CD4-positive, alpha-beta T cell treated with Interleukin-4 for 1 hour (primary cell): ENCODE measurements at places on chromosomes 6 and 20.

- no peak for DNase-seq
Measured at GRCh38 chr6:142716097-142716496, 228.9 kb downstream of the HIVEP2 start.

DNA sequence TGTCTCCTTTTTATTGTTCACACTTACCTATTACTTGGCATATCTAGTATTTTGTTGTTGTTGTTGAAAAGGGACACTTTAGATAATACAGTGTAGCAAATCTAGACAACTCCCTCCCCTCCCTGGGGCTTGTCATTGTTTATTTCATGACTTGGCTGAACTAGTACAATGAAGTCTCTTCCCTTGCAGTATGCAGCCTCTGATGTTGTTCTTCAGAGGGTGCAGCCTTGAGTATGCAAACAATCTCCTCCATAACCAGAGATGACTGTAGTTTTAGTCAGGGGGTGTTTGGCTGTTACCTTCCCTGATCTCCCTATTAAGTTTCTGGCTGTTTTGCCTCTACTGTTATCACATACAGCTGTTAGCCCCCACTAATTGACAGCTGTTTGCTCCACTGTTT lies 315.4 kb upstream of the RUNX2 start:
- no peak for DNase-seq

DNA sequence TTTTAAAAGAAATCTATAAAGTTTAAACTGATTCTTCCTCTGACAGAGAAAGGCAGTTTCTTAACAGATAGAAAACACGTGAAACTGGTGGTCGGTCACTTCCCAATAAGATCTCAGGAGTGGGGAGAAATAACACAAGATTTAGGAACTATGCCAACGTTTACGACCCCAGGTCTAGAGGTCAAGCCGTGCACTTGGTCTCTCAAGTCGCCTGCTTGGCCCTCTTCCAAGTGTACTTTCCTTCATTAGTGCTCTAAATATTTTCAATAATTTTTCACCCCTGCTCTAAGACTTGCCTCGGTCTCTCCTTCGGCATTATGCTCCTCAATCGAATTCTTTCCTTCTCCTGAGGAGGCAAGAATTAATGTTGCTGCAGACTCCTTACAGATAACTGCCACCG lies 61.7 kb downstream of the TRIM27 start:
- no peak for DNase-seq

DNA sequence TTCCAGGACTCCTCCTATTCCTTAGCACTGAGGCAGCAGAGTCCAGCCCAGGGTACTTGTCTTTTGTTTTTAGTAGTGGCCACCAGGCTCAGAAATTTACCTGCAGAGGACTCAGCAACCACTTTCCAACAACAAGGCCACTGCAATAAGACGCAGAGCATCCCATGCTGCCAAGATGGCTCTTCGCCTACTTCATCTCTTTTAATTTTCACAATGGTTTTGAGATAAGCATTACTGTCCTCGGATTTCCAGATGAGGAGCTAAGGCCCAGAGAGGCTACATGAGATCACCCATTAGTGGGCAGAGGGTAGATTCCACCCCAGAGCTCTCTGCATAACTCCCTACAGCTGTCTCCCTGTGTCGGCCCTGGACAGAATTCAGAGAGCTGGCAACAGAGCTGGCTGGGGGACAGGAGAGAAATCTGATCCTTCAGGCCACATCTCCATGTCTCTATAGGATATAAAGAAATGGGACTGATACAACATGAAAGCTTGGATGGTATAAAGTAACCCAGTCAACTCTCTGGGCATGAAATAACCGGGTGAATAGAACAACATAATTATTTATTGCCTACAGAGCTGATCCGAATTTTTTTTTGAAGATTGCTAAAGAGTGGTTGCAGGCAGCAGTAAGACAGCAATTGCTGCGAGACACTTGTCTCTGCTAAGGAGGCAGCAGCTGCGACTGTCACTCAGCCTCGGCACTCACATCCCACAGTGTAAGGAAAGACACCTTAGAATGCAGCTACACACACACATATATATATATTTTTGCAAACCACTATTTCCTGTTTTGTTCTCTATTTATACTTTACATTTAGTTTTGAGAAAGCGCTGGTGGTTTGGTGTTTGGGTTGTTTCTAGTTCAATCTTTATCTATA lies 37.2 kb downstream of the SCML4 start:
- peak; percentile 66 for DNase-seq

DNA sequence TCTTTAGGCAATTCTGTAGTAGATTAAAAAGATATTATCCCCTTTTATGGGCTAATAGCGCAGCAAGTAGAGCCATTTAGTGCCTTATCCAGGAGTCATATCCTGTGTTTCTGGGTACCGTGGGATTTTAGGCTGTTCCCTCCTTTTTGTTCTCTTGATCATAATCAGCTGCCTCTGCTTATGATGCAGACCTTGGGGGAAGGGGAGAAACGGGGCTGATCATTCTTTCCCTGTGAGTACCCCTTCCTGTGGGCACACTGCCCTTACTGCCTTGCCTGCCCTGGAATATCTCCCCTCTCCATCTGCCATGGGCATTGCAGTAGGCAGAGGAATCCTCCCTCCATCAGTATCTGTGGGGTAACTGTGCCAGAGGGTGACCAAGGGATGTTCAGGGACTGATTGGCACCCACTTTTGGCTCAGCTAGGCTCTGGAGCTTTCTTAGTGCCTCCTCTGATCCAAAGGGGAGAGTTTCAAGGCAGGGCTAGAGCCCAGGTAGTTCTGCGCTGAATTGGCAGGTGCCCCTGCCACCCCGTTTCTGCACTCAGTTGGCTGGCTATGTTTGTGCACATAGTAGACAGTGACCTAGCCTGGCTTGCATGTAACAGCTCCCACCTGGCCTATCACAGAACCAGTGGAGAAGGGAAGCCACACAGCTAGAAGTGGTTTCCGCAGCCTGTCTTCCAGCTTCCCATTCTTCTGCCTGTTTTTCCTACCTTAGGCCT lies 103.3 kb downstream of the FIG4 start:
- no peak for DNase-seq

- DNase-seq = no peak
Measured at GRCh38 chr20:8735014-8735413, 333.9 kb upstream of the PLCB4 start.

DNA sequence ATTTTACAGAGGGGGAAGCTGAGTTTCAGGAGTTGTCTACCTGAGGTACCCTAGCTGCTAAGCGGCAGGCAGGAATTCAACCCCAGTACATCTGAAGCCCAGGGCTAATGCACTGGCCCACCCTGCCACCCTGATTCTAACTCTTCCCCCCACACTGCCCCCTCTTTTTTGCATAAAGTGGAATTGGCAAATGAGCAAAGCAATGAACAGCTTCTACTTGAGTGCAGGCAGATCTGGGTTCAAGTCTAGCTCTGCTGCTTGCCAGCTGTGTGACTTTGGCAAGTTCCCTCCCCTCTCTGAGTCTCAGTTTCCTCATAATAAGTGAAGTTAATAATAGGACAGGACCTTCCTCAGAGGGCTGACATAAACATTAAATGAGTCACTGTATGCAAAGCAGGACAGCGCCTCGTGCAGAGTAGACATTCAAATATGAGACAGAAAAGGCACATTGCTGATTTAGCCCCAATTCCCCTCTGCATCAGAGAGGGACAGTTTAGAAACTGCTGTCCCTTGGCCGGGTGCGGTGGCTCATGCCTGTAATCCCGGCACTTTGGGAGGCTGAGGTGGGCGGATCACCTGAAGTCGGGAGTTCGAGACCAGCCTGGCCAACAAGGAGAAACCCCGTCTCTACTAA lies 4.7 kb downstream of the ADA start:
- peak; percentile 20 for DNase-seq

DNA sequence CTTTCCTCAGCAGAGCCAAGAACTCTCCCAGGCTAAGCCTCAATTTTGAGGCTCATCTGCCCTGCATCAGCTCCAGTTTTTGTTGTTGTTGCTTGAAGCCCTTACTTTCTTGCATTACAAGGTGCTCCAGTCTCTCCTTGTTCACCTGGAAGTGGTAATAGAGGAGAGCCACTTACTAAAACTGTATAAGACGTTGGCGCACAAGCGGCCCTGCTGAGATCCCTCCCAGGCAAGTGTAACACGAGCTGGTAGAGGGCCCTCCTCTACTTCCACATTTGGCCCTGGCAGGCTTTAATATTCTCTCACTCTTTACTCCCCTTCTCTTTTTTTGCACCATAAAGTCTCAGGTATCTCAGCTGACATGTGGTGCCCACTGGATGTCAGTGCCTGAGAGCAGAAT lies 19.5 kb downstream of the GCM2 start:
- no peak for DNase-seq

DNA sequence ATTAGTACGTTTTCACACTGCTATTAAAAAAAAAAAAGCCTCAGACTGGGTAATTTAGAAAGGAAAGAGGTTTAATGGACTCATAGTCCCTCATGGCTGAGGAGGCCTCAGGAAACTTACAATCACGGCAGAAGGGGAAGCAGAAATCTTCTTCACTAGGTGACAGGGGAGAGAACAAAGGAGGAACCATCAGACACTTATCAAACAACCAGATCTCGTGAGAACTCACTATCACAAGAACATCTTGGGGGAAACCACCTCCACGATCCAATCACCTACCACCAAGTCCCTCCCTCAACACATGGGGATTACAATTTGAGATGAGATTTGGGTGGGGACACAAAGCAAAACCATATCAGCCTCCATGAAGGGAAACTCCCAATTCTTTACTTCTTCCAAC lies 85.2 kb upstream of the MAFB start:
- no peak for DNase-seq

- no peak for DNase-seq
Measured at GRCh38 chr20:54980103-54980960, 504.9 kb downstream of the DOK5 start.

DNA sequence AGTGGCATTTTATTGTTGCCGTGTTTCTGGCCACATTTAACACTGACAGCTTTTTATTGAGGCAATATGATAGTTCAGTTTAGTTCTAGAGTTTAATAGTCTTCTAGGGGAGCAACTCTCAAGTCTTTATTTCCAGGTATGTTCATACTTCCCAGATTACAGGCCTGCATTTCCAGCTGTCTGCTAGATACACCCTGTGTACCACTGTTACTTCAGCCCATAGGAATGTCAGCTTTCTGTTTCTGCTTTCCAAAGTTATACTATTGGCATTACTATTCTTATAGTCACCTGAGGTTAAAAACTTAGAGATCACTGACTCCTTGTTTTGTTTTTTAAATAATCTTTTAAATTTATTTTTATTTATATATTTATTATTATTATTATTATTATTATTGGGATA lies 7.6 kb downstream of the ZNF451 start:
- DNase-seq = no peak

DNA sequence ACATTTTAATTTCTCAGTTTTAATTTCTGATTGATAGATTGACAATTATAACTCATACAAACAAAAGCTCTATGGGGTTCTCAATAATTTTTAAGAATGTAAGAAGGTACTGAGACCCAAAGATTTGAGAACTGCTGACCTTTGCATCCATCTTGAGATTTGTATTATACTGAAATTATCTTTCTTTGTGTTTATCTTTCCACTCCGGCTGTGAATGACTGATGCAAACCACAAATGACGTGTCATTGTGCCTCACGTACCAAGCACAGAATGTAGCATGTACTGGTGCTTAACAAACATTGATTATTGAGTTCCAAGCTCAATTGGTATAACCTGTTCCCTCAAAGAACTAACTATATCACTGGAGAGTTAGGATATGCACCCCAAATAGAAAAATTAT lies 152.1 kb upstream of the SMLR1 start:
- DNase-seq = no peak

DNA sequence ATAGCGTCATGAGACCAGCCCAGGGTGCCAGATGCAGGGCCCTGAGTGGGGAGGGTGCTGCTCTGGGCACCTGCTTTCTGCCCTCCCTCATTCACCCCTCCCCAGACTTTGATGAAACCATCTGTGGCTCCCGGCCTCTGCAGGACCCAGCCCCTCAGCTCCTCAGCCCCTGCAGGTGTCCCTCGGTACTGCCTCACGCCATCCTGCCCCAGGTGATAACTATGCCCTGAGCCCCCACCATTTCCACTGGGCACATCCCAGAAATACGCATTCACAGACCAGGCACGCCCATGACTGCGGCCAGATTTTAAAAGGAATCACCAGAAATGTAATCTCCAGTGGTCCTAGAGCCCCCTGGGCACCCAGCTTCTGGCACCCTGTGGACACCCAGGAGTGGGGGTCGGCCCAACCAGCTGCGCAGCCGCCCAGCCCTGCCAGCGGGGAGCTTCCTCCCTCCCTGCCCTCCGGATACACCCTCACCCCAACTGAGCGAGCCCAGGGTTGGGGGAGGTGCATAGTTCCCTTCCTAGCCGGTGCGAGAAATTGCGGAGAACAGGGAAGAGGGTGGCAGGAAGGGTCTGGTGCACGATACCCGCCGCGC lies 615 bp upstream of the NTSR1 start:
- DNase-seq = no peak

- no peak for DNase-seq
Measured at GRCh38 chr20:44811150-44811685, 872 bp upstream of the RIMS4 start.

GRCh38 chr6:56445818-56446217 lies 196.9 kb downstream of the DST start:
- no peak for DNase-seq

DNA sequence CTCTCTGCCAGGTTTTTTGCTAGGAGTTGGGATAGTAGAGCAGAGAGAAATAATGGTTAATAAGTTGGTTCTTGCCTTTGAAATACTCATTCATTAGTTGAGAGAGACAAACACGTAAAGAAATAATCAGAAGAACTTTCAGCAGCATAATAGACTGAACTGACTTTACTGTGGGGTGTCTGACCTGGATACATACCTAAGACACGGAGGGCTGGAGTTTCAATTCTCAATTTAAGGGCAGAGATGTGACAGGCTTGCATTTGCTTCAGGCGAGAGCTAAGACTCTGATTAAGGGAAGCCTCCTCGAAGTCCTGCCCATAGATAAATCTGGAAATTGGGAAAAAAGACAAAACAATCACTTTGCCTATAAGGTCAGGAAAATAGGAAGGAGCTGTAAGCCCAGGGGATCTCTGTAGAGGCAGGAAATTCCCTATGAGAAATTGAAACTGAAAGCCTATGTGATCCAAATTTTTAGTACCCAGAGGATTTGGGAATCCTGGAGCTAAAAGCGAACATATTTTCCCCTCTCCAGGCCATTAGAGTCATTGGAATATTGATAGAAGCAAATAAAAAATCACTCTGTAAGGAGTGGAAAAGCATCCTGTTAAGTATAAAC lies 276.8 kb downstream of the PHACTR1 start:
- DNase-seq = no peak

- DNase-seq = no peak
Measured at GRCh38 chr20:50792708-50793574, 1.9 kb upstream of the BCAS4 start.

- DNase-seq = no peak
Measured at GRCh38 chr6:54267798-54268197, 40.4 kb upstream of the TINAG start.

- DNase-seq = no peak
Measured at GRCh38 chr20:1478566-1478965, 11.9 kb upstream of the NSFL1C start.

GRCh38 chr6:81962198-81962597 lies 209.7 kb upstream of the TENT5A start:
- DNase-seq = no peak

GRCh38 chr20:14877301-14878028 lies 540.1 kb upstream of the FLRT3 start:
- no peak for DNase-seq

GRCh38 chr6:98894810-98895209 lies 52.9 kb downstream of the FBXL4 start:
- DNase-seq = no peak
